ENCODE measurements at places on chromosomes 5 and 9.

DNA sequence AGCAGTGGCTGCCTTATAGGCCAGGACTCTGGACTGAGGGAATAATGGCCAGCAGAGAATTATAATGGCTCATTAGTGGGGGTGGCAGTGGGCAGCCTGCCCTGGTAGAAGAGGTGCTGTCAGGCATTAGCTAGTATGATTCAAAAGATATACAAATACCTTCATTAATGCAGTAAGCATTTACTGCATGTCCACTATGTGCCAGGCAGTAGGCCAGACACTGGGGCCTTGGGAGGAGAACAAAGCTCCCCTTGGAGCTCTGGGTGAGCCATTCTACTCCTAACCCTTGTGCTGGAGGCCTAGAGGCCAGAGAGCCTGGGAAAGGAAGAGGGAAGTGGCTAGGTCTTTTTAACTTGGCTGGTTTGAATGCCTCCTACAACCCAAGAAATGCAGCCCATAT, 2.0 kb upstream of the GARNL3 start:
- DNase-seq = no peak

DNA sequence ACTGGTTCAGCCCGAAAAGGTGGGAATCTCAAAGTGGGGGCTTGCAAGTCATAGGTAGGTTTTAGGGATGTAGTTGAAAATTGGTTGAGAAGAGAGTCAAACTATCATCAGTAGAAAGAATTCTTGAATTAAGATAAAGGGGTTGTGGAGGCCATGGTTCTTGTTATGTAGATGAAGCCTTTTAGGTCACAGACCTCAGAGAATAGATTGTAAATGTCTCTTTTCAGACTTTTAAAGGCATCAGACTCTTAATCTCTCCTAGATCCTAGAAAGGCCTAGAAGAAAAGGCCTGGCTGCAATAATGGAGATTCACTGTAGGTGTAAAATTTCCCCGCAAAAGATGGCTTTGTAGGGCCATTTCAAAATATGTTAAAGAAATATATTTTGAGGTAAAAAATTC, 96.4 kb downstream of the PSAT1 start:
- no peak for DNase-seq

- no peak for DNase-seq
These were observed 45.5 kb upstream of the GPBP1 start for GRCh38 chr5:57128325-57128724.

GRCh38 chr5:165808335-165808734, 2302.9 kb downstream of the MAT2B start:
- DNase-seq = no peak

DNA sequence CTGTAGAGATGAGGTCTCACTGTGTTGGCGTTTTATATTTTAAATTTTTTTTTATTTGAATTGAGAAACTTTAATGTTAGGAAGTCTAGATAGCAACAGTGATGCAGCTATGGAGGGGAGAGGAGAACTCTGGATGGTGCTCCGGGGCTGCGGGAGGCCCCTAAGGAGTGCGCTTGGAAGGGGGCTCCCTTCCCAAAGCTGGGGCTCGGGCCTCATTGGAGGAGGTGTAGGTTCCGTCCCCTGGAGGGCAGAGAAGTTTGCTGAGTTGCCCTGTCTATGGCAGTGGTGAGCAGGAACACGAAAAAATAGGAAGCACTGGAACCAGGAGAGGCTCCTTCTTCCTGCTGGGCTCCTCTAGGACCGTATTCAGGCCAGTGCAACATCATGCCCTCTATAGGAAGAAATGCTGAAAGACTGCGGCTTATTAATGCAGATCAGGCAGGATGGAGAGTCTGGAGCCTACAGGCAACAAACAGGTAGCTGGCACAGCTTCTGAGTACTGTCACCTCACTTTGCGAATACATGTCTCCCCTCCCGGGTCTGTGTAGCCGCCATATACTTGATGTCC, 16.1 kb downstream of the AHRR start:
- DNase-seq = no peak

- no peak for DNase-seq
These were observed 4.5 kb downstream of the UBE2D2 start for GRCh38 chr5:139565411-139566305.

- no peak for DNase-seq
These were observed 8.4 kb downstream of the DAPK1 start for GRCh38 chr9:87505869-87506678.

Measured in AG04450 (cell line).